Right cardiac atrium (tissue), 5 donors: ENCODE measurements at places on chromosomes 4 and X.

DNA sequence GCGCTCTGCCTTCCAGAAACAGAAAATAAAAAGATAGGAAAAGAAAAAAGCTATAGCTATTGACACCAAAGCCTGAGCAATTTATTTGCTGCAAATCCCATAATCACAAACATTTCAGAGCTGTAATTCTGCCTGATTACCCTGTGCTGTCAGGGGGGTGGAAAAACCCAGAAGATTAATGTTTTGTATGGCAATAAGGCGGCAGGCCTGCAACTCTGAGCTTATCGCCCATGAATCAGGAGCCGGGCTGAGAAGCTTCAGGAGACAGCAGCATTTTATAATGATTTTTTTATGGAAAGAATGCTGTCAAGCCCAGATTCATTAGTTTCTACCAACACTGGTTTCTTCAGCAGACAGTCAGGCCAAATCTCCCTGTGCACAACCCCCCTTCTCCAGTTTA is 82.6 kb upstream of the TMEM164 start:
- no peak for DNase-seq

- DNase-seq, result no peak
These were observed 209.2 kb downstream of the LHFPL1 start for GRCh38 chrX:112470551-112470950.

GRCh38 chr4:72602396-72603376 is 33.7 kb upstream of the ADAMTS3 start:
- no peak for DNase-seq

- no peak for DNase-seq
These were observed 7.8 kb upstream of the INTS6L start for GRCh38 chrX:135512508-135513129.

DNA sequence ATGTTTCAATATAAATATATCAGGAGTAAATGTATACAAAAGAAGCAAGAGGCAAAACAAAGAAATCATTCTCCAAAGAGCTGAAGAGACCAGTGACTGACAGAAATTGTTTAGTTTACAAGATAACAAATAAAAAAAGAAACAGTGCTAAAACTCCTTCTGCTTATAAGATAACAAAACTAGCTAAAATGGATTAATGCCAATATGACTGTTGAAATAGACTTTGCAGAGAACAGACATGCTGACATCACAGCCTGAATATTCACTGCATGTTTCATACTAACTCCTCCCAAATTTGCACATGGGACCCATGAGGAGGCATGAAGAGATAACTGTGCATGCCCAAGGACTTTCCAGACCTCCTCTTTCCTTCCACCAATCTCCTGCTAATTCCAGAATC is 6.2 kb upstream of the GABRA4 start:
- no peak for DNase-seq
